RPMI8226 (cell line): ENCODE measurements at places on chromosomes 11 and 22.

- DNase-seq: no peak
Observed at GRCh38 chr11:1057806-1058205, 16.9 kb upstream of the MUC2 start.

DNA sequence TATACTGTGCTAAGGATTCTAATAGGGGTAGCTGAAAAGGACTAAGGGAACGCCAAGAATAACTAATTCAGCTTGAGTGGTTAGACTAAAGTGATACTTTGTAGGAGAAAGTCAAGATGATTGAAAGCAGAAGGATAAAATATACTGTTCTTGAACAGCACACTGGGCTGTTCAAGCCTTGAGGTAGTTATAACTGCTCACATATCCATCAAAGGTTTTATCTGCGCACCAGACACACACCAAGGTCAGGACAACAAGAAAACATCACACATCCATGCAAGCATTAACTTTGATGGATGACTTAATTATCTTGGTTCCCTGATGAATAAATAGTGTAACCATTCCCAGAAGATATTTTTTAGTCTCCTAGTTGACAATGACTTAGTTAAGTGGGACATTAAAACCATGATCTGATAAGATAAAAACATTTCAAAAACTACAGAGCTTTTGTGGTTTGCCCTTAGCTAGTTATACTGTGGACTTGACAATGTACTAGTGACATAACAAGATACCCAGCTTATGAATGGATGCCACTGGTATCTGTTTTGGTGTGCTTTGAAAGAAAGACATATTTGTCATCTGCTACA lies 728.9 kb downstream of the JRKL start:
- no peak for DNase-seq

- DNase-seq: peak; percentile 85
Observed at GRCh38 chr11:121418625-121419114, 33.4 kb upstream of the SORL1 start.

DNA sequence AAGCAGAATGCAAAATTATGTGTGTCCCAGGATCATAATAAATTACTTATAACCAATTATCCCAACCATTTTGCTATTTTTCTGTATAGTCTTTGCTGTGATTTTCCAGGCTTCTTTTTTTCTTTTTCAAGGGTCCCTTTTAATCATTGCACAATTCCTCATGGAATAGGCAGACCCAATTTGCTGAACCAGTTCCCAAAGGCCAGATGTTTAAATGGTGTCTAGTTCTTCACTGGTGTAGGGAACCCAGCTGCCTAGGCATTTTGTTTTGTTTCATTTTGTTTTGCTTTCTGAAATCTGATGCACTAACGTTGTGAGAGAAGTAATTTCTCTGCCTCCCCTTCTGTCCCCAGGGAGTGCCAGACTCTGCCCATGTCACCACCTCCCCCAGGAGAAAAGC lies 60.4 kb downstream of the CHST1 start:
- no peak for DNase-seq

- DNase-seq: no peak
Observed at GRCh38 chr22:45425531-45426265, 12.2 kb downstream of the RIBC2 start.

- no peak for DNase-seq
Observed at GRCh38 chr11:110509472-110509871, 79.7 kb downstream of the FDX1 start.

- peak; percentile 41 for DNase-seq
Observed at GRCh38 chr22:30159561-30160353, 79.5 kb downstream of the HORMAD2 start.

- no peak for DNase-seq
Observed at GRCh38 chr11:7492253-7492652, 6.9 kb downstream of the OLFML1 start.

GRCh38 chr11:102614485-102614884 lies 10.6 kb downstream of the MMP20 start:
- DNase-seq: no peak

- peak; percentile 50 for DNase-seq
Observed at GRCh38 chr11:133078591-133079404, 453.5 kb downstream of the OPCML start.

- no peak for DNase-seq
Observed at GRCh38 chr11:122197066-122197987, 81.3 kb upstream of the BLID start.

DNA sequence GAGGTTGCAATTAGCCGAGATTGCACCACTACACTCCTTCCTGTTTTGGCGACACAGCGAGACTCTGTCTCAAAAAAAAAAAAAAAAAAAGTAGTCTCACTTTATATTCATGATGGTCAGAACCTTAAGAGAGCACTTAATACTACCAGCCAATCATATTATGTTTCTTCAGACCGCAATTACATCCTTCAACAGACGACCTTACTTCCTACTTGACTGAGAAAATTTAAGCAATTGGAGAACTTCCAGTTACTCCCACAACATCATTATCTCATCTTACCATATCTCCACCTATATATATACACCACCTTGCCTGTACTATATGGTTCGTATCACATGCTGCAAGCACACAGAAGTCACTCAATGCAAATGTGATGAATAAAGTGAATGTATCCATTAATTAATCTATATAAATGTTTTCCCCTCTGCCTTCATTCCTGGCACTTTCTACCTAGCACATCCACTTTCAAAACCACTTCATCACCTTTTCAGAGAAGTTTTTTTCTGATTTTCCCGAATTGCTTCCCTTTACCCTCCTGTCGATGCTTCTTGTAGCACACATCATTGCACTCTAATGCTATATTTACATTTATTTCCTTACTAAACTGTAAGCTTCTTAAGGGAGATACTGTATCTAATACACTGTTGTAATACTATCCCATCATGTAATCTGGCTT lies 13.8 kb downstream of the ATP5MG start:
- DNase-seq: no peak

- no peak for DNase-seq
Observed at GRCh38 chr11:65894034-65894591, 3.6 kb downstream of the CCDC85B start.

DNA sequence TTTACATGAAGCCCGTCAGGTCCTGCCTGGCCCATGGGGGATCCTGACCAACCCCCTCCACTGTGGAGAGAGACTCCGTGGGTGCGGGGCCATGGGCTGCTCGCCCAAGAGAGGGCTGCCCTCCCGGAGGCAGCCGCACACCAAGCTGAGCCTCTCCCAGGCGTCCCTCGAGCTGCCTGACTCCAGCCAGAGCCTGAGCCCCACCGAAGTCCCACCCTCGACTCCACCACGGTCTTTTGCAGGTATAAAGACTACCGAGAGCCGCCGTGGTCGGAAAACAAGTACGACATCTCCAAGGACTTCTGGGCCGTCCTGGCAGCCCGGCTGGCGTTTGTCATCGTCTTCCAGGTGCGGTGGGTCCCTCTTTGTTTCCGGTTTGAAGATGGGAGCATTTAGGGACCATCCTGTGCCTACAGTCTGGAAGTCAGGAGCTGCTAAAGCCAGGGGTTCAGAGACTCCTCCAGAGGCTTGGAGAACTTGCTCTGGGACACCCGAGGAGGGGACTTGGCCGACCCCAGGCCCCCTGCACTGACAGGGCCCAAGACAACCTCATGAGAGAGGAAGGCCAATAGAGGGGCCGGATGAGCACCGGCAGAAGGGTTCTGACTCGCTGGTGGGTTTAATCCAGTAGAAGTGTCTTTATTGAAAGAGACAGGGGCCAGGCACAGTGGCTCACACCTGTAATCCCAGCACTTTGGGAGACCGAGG lies 17.6 kb upstream of the FADD start:
- no peak for DNase-seq

GRCh38 chr11:69909561-69910518 lies 90.6 kb upstream of the FGF3 start:
- no peak for DNase-seq

DNA sequence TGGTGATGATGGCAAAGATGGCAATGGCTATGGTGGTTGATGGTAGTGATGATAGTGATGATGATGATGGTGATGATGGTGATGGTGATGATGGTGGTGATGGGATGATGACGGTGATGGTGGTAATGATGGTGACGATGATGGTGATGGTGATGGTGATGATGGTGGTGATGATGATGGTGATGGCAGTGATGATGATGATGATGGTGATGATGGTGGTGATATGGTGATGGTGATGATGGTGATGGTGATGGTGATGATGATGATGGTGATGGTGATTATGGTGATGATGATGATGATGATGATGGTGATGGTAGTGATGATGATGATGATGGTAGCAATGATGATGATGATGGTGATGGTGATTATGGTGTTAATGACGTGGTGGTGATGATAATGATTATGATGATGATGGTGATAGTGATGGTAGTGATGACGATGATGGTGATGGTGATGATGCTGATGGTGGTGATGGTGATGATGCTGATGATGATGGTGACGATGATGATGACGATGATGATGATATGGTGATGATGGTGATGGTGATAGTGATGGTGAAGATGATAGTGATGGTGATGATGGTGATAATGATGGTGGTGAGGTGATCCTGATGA lies 232.1 kb downstream of the BRD1 start:
- DNase-seq: no peak

DNA sequence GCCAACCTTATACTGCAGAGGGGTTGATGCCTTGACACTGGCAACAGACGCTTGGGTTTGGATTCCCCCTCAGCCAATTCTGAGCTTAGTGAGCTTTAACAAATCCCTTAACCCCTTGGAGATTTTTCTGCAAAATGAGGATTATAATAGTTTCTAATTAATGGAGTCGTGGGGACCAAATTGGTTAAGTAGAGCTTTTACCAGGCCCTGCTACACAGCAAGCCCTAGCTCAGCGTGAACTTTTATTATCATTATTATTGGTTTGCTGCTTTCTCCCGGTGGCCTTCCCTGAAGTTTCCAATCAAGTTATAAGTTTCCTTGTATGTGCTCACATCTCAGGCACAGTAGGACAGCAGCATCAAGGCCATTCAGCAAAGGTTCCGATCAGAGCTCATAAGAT lies 156.6 kb upstream of the GUCY1A2 start:
- DNase-seq: no peak

GRCh38 chr22:43893266-43893665 lies 1.5 kb upstream of the PNPLA5 start:
- no peak for DNase-seq

GRCh38 chr11:62556108-62556874 lies 9.7 kb upstream of the AHNAK start:
- DNase-seq: peak; percentile 99

- peak; percentile 87 for DNase-seq
Observed at GRCh38 chr22:24601217-24602104, 1.5 kb upstream of the GGT1 start.

- DNase-seq: no peak
Observed at GRCh38 chr22:32202161-32202538, 2.7 kb downstream of the RFPL2 start.

- no peak for DNase-seq
Observed at GRCh38 chr11:105004021-105004420, 18.9 kb downstream of the CASP5 start.

GRCh38 chr22:46798366-46799350 lies 36.2 kb downstream of the TBC1D22A start:
- DNase-seq: peak; percentile 75

GRCh38 chr11:64545619-64546018 lies 45.4 kb upstream of the SLC22A12 start:
- DNase-seq: no peak

- no peak for DNase-seq
Observed at GRCh38 chr11:78343303-78343702, 74.3 kb downstream of the GAB2 start.

GRCh38 chr11:115276191-115276590 lies 228.0 kb downstream of the CADM1 start:
- no peak for DNase-seq

DNA sequence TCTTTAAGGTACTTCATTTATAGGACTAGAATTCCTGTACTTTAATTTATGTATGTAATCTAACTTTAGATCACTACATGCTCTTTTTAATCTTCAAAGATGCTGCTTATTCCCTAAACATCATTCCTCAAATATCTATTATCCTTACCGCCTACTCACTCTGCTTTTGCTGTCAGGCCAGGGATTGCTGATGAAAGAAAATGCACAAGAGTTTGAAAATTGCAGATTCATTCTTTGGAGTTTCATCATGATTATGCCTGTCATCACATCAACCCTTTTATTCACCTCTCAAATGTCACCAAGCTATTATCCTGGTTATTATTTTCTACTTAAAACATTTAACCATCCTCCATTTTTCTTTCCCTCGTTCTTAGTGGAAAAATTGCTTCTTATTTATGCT lies 802.7 kb downstream of the METTL15 start:
- no peak for DNase-seq

DNA sequence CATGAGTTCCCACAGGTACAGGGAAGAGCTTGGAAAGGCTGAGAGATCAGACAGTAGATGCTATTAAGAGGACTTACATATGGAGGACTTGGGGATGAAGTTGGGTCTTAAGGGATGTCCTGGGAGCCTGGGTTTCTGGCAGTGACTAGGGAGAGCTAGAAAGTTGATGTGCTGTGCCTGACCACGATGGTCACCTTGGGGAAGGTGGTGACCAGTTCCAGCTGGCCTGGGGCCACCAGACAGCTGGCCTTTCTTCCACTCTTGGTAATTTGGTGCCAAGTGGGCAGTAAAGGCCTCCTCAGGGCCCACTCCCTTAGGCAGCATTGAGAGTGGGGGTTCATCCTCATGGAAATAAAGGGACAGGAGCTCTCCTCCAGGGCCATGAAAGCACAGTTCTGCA lies 13.9 kb upstream of the CSF2RB start:
- no peak for DNase-seq

DNA sequence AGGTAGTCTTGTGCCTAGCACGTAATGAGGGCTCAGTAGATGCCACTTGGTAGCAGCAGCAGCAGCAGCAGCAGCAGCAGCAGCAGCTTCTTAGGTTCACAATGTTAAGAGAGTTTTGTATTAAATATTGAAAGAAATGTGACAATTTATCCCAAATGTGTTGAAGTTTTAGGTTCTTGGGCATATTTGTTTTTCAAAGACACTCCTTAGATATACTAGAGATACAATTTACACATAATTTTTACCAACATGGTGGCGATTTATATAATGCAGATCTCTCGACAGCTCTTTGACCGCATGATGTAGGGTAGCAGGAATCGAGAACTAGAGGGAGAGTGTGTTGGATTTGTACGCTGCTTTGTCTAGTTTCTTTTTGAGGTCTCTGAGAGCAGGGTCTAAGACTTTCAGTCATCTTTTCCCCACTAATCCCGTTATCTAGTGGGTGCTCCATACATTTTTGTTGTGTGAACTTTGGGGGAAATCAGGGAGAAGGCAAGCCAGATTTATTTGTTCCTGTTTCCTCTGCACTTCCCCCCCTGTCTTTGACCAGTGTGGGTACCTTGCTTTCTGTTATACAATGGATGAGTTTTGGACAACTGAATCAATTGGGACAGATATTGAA lies 1.4 kb downstream of the FDX1 start:
- DNase-seq: peak; percentile 57
